ENCODE measurements at places on chromosomes 12 and 14.

GRCh38 chr12:113923251-113923650 is 42.9 kb downstream of the RBM19 start:
- no peak for DNase-seq

- DNase-seq: no peak
Observed at GRCh38 chr12:109020146-109020795, 597 bp downstream of the SVOP start.

DNA sequence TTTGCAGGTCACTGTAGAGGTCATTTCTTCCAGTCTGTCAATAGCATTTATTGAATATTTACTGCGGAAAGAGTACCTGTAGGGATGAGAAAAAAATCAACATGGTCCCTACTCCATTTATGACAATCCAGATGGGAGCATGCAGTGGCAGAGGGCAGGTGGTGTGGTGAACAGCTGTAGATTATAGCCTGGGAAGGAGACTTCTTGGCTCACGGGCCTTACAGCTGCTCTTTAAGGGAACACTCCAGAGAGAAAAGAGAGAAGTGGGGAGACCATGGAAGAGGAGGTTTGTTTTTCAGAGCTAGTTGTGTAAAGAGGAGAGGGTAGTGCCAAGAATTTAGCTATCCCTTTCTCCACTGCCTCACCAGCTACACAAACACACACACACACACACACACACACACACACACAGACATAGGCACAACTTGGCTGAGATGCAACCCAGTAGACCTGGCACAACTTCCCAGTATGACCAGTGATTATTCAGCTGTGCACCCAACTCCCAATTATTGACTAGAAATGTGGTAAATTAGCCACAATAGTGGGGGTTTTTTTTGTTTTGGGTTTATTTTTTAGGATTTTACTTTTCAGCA is 41.0 kb downstream of the GPHB5 start:
- DNase-seq: no peak

DNA sequence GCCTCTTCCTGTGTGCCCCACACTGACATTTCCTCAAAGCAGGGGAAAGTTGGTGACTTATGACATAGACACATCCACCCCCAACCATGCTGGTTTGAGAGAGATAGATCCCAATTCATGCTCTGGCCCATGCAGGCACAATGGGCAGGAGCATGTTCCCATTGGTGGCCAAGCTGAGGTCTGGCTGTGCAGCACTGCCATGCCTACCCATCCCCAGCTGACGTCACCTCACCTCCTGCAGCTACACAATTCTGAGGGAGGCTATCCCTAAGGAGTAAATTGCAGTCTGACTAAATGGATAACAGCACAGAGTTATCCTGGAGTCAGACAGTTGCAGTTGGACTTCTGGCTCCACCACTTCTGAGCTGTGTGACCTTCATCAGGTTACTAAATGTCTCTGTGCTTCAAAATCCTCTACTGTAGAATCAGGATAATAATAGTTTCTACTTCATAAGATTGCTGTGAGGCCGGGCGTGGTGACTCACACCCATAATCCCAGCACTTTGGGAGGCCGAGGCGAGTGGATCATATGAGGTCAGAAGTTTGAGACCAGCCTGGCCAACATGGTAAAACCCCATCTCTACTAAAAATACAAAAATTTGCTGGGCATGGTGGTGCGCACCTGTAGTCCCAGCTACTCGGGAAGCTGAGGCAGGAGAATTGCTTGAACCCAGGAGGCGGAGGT is 323.9 kb downstream of the BCL11B start:
- no peak for DNase-seq

DNA sequence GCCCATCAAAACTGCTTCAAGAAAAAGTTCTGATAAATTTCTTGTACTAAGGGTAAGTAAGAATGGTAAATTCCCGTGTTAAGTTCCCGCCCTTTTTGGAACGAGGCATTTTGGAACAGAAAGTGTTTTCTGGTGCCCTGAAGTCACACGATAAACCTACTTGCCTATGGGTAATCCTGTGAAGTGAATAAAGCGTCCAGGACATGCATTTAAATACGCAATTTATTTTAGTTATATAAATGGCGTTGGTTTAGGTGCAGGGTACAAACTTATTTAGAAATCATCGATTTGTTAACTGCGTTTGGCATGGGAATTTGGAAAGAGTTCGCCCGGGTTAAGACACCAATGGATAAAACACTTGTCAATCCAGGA is 715 bp upstream of the RAP1B start:
- no peak for DNase-seq

DNA sequence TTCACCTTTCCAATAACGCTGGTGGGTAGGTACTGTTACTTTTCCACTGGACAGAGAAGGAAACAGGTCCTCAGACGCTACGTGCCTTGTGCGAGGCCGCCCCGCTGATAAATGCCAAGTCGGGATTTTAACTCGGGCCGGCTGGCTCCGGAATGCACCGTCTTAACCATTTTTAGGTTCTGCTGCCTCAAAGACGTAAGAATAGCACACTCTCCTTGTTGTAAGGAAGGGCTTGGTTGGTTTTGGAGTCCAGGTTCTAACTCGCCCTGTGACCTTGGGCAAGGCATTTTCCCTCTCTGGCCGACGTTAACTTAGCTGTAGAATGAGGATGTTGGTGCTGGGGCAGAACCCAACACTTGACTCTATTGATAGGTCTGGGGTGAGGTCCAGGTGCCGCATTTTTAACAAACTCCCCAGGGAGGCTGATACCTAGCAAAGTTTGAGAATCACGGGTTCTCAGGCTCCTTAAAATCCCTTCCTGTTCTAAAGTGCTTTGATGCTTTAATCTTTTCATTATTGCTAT is 814 bp downstream of the ANKRD13A start:
- DNase-seq: no peak

GRCh38 chr14:35533357-35534207 is at the start of gene INSM2:
TSS of gene INSM2 (plus strand) at chr14:35534164. CDS start at chr14:35534253, 89 bp downstream.
- no peak for DNase-seq

GRCh38 chr12:15808652-15809051 is 19.5 kb upstream of the EPS8 start:
- no peak for DNase-seq

DNA sequence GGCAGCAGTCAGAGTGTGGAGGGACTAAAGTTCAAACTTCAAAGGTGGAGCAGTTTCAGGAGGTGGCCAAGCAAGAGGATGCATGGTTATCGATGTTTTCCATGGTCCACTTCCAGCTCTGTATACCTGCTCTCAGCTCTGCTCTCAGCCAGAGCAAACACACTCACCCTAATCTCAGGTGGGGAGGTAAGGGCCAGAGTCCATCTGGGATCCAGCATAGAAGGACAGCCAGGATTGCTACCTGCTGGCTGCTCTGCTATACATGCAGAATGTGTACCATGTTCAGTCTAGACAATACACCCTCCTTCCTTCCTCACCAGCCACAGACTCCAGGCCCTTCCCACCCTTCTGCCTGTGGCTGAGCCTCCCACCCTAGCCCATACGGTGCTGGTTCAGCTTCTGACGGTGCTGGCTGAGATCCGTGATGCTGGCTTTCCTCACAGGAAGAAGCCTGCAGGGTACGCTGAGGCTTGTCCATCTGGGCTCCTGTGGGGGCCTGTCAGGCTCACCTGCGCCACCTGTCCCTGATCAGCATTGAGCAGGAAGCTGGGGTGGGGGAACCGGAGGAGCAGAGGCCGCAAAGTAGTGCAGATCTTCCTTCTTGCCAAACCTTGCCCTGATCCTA is 2.4 kb downstream of the CBLN3 start:
- DNase-seq: no peak

DNA sequence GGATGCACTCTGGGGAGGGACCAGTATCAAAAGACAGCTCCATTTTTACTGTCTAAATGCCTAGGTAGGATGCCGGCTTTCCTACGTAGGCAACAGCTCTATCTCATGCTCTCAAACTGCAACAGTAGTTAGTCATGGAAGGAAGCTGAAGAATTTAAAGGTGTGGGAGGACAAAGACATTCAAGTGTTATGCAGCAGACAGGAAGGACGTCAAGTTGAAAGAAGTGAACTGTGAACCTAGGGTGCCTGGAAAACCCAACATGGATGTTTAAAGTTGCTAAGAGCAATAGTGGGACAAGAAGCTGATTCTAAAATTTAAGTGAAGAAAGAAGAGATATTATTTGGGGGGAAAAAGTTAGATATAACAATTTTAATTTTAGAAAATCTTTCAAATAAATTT is 5.9 kb downstream of the SEC23A start:
- no peak for DNase-seq

DNA sequence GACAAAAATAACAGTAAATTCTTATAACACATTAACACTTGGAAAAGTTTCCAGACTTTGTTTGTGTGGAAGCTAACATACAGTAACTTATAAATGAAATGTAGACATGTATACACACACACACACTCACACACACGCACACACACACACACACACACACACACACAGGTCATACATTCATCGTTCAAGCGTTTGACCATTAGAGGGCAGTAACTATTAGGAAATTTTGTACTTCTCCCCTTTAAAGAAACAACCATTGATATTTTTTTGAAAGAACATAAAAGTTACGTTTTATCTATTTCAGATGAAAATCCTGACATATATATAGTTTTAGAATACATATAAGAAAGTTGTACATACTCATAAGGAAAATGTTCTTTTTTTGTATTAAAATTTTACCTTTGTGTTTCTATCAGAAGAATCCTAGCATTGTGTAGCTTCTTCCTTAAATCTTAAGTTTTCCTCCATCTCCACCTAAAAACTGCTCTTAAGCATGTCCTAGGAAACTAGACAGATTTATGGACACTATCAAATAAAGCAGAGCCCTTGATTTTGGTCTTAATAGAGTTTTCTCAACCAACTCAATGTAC is 29.0 kb downstream of the PTPRQ start:
- DNase-seq: no peak

DNA sequence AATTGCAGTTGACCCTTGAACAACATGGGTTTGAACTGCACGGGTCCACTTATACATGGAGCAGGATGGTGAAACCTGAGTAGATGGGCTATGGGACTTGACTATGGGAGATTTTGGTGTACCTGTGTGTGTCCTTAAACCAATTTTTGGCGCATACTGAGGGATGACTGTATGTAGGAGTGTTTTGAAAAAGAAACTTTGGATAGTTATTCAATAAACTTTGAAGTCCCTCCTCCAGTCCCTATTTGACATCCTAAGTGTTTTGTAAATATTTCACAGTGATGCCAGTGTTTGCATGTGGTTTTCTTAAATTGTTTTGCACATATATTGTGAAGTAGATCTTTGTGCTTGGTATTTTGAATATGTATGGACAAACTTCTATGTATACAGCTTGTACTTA is 12.4 kb downstream of the KTN1 start:
- DNase-seq: no peak

GRCh38 chr14:68729556-68729955 is 63.3 kb downstream of the ZFP36L1 start:
- no peak for DNase-seq

DNA sequence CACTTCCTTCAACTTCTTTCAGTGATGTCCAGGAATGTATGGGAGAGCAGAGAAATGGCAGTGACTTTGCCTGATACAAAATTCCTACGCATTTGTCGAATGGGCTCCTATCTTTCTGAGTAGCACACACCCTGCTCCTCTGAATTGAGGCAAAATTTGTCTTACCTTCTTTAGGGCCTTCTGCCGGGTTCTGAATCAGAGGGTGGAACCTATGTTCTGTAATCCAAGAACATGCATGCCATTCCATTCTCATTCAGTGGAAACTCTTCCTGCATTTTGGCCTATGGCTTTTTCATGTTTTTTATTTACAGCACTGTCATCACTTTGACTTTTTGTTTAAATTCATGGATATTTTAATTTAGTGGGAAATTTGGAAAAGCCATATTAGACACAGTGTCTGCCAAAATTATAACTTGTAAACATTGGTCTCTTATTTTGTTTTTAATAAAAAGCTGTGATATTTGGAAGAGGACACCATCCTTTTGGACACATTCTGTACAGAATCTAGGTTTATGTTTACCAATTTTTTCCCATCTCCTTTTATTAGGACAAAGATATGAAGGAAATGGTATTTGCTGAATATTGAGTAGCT is 402.2 kb upstream of the FAR2 start:
- DNase-seq: no peak

DNA sequence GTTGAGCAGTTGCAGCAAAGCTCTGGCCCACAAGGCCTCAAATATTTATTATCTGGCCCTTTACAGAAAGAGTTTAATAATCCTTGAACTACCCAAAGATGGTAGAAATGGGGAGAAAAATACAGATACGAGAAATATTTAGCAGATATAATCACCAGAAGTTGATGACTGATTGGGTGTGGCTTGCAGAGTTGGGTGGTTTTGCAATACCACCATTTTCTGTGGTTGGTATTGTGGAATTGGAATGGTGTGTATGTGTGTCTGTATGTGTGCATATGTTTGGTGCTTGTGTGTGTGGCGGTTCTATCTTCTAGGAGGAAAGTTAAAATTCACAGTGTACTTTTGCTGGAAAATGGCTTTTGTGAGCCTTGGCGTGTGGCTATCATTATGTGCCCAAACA is 85.4 kb upstream of the MANSC4 start:
- DNase-seq: no peak

- DNase-seq: no peak
Observed at GRCh38 chr14:96214793-96215192, 10.2 kb downstream of the BDKRB2 start.

DNA sequence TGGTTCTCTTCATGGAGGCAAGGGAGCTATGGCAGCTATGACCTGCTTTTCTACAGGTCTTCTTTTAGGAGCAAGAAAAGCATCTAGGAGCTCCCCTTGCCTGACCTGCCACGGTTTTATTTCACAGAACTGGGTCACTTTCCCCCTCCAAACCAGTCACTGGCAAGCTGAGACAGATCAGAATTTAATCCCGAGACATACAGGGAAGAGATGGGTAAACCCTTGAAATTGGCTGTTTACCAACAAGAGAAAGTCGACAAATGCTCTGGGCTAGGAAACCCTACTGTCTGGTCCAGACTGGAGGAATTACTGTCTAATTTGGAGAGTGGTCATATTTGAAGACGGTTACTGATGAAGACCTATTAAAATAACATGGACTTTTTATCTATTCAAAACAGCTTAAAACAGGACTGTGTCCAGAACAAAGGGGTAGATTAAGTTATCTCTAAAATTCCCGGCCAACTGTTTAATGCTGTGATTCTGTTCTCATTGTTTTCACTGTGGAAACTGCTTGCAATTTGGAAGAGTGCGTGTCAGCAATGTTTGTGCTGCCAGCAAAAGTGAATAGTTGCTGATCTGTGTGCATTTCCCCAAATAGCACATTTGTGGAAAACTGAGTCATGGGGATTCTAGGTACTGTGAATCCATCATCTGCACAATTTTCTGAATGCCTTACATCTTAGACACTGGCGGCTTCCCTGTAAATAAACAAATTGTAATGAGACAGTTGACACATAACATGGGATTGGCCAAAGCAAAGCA is 73.4 kb upstream of the EEA1 start:
- no peak for DNase-seq

DNA sequence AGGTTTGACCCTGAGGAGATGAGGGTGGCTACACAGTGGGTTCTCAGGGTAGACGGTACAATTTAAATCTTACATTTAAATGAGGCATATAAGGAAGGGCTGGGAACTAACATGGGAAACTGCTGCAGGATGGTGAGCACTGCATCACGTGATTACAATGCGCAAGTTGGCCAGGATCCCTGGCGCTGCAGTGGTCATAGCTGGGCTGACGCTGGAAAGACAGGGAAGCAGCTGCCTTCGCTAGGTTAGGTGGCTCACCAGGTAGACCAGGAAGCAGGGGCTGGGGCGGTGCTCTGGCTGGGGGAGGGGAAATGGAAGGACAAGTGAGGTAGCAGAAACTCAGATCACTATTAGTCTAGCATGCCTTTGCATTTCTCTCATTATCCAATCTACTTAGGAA is 149.9 kb downstream of the FOXN3 start:
- DNase-seq: no peak
